ENCODE measurements at places on chromosomes 5 and 9.

- DNase-seq: no peak
These were observed 32.4 kb upstream of the TTC23L start for GRCh38 chr5:34806532-34806931.

GRCh38 chr5:22998774-22999173, 145.6 kb upstream of the CDH12 start:
- no peak for DNase-seq

GRCh38 chr5:153439130-153439529, 51.3 kb upstream of the GRIA1 start:
- DNase-seq: no peak

DNA sequence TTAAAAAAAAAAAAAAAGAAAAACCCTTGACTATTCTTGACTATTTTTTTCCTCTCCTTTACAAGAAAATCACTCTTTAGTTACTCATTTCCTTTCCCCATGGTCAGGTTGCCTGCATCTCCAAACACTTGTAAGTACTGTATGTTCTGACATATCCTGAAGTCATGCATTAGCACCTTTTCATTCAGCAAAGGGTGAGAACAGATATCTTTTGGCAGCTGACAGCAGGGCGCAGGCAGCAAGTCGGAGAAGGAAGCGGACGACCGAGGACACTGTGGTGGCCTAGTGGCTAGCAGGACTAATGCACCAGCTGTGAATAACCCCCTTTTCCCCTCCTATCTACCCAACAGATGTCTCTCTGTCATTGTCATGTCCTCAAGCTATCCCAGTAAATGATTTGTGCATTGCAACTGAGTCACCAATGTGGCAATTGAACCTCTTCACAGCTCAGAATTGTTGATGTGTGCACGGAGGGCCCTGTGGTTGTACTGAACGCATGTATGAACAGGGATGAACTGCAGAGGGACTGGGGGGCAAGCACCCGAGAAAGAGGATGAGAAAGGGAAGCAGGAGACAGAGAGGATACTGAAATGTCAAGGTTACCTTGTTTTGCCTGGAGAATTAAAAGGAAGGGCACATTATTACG, 996.0 kb upstream of the ARRDC3 start:
- no peak for DNase-seq

GRCh38 chr5:160061770-160062169, 52.8 kb downstream of the TTC1 start:
- DNase-seq: no peak

GRCh38 chr5:138636398-138636944, 61.3 kb upstream of the HSPA9 start:
- DNase-seq: no peak

- DNase-seq: no peak
These were observed 199.2 kb downstream of the FAM170A start for GRCh38 chr5:119828541-119828940.

GRCh38 chr5:9313751-9314150, 232.1 kb downstream of the SEMA5A start:
- DNase-seq: no peak

Measured in stimulated activated CD4-positive, alpha-beta T cell treated with anti-CD3 and anti-CD28 coated beads, Interleukin-1b, Interleukin-23, amount 100 ng/mL, for 1 hour (primary cell).